ENCODE measurements at places on chromosomes 13 and 19.

GRCh38 chr19:45003485-45003884 lies 2.2 kb downstream of the RELB start:
- DNase-seq = no peak

- DNase-seq = no peak
Observed at GRCh38 chr19:19550972-19551852, 13.1 kb downstream of the CILP2 start.

GRCh38 chr19:33339016-33339984 lies 34.2 kb upstream of the CEBPG start:
- no peak for DNase-seq

DNA sequence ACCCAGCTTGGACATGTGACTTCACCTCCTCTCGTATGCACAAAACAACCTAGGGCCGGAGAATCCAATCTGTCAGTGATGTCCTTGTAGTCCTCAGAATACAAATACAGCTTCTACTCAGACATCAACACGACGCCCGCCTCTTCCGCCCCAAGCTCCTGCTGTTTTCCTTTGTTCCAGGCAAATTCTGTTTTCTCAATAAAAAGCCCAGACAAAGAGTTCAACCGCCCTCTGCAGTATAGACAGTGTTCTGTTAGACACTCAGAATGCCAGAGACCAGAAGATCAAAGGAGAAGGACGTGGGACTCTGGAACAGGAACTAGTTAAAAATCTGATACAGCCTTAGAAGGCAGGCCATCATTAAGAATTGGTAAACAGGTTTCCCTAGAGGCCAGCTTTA lies 42.0 kb upstream of the GGACT start:
- no peak for DNase-seq

GRCh38 chr13:30153545-30154426 lies 153.6 kb downstream of the KATNAL1 start:
- no peak for DNase-seq

DNA sequence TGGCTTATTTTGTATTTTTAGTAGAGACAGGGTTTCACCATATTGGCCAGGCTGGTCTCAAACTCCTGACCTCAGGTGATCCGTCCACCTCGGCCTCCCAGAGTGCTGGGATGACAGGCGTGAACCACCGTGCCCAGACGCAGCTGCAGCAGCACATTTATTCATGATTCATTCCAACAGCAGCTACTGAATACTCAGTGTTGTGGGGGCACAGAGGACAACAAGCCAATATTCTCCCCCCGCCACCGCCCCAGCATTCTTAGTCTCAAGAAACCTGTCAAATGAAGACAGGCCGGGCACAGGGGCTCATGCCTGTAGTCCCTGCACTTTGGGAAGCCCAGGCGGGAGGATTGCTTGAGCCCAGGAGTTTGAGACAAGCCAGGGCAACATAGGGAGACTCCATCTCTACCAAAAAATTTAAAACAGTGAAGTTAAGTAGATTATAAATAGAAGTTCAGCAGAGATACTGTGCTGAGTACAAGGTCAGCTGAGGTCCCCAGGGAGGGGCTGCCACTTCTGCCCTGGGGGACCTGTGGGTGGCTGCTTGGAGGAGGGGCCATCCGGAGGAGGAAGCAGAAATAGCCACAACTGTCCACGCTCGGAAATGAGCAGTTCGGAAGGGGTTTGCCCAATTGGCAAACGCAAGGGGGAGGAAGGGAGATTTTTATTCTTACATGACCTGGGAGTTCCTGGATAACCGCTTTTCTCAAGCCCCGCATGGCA lies 4.3 kb downstream of the DOT1L start:
- no peak for DNase-seq

DNA sequence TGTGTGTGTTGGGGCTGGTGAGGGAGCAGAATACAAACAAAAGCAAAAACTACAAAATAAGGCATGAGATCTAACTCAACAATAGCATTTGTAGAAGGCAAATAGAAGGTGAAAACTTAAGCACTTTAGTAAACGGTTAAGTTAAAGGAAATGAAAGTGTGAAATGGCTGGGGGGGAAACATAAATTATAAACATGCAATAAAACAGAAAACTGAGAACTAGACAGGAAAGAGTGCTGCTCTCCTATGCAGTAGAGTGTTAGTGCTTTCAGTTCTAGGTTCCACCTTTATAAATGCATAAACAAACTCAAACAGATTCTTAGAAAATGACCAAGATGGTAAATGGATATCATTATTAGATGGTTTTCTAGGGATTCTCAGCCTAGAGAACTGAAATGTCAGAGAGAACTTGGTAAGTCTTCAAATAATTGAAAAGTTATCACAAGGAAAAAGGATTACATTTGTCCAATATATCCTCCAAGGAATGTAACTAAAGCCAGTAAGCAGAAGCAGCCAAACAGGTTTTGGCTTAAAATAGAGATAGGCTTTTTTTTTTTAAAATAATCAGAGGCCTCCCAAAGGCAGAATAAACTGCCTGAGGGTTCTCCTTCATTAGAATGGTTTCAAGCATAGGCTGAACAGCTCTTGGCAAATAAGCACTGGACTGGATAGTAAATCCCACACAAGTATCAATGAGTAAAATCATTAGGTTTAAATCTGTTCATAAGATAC lies 23.3 kb downstream of the RBM26 start:
- DNase-seq = no peak

GRCh38 chr13:24160458-24161009 lies at the start of gene SPATA13:
Gene SPATA13 (plus strand): TSS chr13:24160720. CDS start chr13:24222930, 62,210 bp downstream.
- peak; percentile 98 for DNase-seq

- DNase-seq = no peak
Observed at GRCh38 chr13:50030315-50030714, 15.1 kb downstream of the KCNRG start.

GRCh38 chr19:46967578-46968032 lies 52.0 kb upstream of the NPAS1 start:
- peak; percentile 42 for DNase-seq

DNA sequence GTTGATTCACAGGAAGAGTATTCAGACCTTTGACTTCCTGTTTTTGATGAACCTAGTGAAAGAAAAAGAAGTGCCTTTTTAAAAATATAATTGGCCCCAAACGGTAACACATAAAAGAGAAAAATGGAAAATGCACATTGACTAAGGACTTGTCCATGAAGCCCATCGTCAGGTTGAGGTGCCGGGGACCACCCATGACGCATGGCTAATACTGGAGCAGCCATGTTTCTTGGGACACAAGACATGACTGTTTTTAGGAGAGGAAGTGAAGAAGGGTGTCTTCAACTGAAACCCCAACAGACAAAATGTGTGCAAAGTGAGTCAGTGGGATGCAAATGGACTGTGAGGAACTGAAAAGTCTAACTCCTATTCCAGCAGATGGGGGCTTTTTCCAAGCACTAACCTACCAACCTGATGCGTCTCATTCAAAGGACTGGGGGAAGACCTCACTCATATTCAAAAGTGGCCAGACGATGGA lies 459.4 kb downstream of the FOXO1 start:
- peak; percentile 46 for DNase-seq

DNA sequence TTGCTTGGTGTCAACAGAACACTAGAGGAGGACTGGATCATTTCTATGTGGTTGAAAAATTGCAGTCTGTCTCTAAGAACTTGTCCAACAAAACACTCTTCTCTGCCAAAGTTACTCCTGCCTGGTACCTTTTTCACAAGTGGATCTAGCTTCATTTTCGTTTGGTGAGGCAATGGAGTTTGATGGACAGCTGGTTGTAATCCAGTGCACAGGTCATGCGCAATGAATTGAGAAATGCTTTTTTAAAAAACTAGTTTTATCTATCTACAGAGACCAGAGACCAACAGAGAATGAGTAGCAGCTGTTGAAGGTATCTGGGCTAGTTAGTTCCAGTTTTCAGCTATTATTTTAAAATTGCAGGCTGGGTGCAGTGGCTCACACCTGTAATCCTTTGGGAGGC lies 12.0 kb upstream of the KBTBD6 start:
- DNase-seq = no peak

DNA sequence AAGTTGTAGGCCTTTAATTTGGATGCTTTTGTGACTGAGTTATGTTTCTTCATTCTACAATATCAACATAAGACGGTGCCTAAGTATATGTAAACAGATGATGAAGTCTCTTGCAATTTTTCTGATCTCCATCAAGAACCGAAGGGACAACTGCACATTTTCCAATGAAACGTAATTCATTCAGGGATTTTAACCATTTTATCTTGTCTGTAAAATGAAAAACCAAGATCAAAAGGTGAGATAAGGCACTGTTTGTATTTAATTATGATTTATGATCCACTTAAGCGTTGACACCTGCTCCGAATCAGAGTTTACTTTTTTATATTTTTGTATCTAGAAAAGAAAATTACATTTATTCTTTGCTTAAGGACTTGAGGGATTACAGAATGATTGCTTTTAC lies 556.8 kb upstream of the ARGLU1 start:
- no peak for DNase-seq

DNA sequence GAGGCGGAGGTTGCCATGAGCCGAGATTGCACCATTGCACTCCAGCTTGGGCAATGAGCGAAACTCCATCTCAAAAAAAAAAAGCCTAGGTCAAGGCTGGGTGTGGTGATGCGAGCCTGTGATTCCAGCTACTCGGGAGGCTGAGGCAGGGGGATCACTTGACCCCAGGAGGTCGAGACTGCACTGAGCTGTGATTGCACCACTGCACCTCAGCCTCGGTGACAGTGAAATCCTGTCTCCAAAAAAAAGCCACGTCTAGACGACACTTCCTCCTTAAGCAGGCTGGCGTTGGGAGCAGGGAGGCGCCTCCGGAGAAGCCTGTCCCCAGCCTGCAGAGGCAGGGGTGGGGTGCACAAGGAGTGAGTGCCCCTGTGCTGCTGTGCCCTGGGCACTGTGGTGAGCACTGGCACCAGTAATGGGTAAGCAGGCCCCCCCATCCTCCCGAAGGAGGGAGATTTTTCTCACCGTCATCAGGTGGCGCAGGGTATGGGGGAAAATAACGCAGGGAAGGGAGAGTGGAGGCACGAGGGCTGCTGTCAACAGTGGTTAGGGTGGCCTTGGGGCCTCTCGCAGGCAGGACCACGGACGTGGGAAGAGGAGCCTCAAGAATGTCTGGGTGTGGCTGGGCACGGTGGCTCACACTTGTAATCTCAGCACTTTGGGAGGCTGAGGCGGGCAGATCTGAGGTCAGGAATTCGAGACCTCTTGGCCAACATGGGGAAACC lies 706 bp downstream of the P2RY11 start:
- DNase-seq = peak; percentile 27

Measured in CD4-positive, alpha-beta T cell treated with Interleukin-6 for 4 hours (primary cell).